ENCODE measurements at places on chromosomes 5 and 9.

- DNase-seq: no peak
These were observed 230 bp downstream of the SLC44A1 start for GRCh38 chr9:105244734-105245028.

- DNase-seq: no peak
These were observed 24.8 kb upstream of the ANKRD33B start for GRCh38 chr5:10538789-10539686.

DNA sequence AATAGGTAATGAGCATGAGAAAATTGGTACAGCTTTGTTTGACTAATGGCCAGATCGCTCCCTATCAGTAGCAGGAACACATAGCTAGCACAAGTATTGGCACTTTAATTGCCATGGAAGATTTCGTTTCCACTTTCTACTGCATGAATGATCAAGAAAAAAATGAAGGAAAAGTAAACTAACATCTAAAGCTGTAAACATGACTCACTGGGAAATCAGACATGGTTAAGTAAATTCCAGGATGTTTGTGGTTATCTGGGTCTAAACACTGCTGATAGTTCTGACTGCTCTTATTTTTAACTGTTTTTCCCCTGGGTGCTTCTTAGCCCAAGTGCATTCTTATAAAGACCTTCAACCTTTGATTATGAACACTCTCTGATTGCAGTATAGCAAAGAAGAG is 388.9 kb downstream of the NR2F1-AS1 start:
- DNase-seq: no peak

GRCh38 chr9:89874351-89875321 is 269.8 kb downstream of the GADD45G start:
- peak; percentile 64 for DNase-seq

GRCh38 chr5:60507687-60508086 is 192.3 kb downstream of the DEPDC1B start:
- no peak for DNase-seq

DNA sequence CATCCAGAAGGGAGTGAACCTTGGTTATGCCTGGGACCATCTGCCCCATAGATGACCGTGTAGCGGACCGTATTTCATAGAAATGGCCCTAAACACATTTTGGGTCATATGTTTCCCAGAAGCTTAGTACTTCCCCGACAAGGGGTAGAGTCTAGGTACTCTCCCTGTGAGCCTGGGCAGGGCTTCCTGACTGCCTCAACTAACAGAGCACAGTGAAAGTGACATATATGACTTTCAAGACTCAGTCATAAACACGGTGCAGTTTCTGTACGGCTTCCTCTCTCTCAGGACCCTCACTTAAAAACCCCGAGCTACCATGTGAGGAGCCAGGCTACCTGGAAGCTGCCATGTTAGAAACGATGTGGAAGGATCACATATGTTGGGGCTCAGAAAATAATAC is 20.9 kb downstream of the C9orf57 start:
- no peak for DNase-seq

- DNase-seq: no peak
These were observed 41.5 kb downstream of the PLPP7 start for GRCh38 chr9:131330814-131331600.

DNA sequence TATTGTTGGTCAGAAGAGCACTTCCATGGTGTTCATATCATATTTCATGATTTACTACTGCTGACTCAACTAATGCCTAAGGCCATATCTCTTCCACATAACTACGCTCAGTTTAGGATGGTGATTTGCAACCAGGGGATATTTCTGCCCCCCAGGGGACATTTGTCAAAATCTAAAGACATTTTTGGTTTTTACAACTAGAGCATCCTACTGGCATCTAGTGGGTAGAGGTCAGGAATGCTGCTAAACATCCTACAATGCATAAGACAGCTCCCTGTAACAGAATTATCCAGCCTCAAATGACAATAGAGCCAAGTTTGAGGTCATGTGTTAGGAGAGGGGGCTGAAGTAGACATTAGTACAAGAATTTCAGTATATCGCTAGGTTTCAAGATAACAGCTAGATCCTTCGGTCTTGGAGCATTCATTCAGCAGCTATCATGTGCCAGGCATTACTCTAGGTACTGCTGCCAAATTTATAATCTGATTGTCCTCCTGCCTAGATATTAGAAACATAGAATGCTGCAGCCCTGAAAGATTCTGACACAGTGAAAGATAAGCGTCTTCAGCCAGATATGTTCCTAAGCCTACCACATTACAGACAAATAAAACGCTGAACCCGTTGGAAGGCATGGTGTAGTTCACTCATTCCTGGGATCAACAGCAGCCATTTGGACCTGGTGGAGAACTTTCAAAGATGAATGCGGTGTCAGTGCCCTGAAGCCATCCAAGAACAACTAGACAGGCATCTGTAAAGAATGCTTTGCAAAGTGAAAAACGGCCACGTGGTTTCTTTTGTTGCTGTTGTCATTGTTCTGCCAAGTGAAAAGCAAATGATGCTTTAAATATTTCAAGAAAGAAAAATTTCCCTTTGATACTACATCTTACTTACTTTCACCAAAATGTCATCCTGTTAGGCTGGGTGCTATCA is 55.5 kb upstream of the FST start:
- DNase-seq: no peak

- DNase-seq: no peak
These were observed 383.2 kb downstream of the PLK2 start for GRCh38 chr5:58076483-58077257.

- DNase-seq: no peak
These were observed 1.8 kb downstream of the SHB start for GRCh38 chr9:38066914-38067858.

DNA sequence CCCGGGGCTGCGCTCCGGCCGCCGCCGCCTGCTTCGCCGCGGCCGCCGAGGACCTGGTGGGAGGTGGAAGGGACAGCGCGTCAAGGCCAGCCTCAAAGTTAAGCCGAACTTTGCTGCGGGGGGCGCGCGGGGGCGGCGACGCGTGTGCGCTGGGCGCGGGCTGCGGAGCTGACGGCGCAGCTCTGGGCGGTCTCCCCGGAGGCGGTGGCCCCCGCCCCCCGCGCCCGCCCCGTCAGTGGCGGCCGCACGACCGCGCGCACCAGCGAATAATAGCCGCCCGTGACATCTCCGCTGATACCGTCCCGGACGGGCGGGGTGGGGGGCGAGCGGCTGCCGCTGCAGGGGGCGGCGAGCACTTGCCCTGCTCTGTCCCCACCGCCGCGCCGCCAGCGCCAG is 579 bp upstream of the FAM78A start:
- no peak for DNase-seq

DNA sequence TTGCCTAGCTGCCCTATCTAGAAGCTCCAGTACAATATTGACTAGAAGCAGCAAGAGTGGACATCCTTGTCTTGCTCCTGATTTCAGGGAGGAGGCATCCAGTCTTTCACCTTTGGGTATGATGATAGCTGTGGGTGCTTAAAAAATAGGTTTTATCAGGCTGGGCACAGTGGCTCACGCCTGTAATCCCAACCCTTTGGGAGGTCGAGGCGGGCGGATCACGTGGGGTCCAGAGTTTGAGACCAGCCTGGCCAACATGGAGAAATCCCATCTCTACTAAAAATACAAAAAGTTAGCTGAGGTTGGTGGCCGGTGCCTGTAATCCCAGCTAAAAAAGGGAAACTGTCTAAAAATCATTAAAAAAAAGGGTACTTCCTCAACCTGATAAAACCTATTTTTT is 2.0 kb upstream of the CAMSAP1 start:
- DNase-seq: no peak

DNA sequence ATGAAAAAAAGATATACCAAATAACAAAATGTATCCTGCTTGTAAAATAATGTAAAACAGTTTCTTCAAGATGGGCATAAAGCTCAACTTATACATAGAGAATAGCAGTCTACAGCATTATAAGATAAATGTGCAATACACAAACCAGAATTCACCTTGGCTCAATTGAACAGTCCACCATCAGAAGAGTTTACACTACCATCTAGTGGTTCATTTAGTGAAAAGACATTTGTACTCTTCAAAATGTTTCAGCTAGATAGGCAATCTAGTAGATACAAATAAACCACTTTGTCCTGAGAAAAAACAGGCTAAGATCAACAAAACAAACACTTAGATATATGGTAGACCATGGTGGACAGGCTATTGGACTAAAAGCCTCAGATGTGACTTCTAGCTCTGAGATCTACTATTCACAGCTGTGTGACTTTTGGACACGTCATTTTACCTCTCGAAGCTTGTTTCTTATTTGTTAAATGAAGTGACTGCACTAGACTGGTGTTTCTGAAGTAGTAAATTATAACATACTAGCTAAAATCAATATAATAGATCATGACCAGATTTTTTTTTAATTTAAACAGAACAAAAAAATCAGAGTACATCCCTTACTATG is 22.1 kb upstream of the TPD52L3 start:
- DNase-seq: no peak

DNA sequence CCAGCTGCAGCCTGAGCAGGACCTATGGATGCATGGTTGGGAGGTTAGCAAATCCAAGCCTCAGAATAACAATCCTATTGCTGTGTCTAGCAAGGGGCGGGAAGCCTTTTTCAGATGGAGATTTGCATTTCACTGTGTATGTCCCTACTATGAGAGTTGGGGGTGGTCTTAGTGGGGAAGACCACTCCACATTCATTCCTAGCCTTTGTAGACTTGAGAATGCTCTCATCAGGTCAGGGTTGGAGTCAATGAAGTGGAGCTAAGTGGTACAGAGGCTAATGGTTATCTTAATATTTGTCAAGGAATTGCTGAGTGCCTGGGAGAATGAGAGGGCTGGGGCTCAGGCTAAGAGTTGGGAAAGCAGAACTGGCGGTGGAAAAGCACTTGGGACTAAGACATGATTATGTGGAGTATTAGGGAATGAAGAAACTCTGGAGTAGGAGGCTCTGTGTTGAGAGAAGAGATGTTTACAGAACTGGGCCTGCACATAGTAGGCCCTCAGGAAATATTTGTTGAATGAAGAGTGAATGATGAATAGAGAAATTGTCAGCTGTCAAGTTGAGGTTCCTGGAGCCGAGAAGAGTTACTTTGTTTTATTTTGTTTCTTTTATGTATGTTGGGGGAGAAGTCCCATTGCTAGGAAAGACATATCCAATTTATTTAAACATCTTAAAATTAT is 175.5 kb upstream of the SPRY4 start:
- no peak for DNase-seq

- no peak for DNase-seq
These were observed 84.9 kb downstream of the RGS3 start for GRCh38 chr9:113548221-113549041.

All from SHP77 treated with DMSO at 0.1 percent for 48 hours (cell line).